ENCODE measurements at places on chromosomes 13 and 19.

DNA sequence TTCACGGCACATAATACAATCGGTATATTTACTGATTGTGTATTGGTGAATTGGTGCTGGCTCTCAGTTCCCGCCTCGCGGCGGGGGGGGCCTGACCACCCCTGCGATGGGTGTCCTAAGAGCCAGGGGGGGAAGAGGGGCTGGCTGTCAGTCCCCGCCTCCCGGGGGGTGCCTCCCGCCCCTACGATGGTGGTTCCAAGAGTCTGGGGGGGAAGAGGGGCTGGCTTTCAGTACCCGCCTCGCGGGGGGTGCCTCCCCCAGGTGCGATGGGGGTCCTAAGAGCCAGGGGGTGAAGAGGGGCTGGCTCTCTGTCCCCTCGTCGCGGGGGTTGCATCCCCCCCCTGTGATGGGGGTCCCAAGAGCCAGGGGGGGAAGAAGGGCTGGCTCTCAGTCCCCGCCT, 2321.8 kb upstream of the PCDH20 start:
- no peak for DNase-seq

GRCh38 chr19:16715611-16716010, 4.0 kb upstream of the NWD1 start:
- no peak for DNase-seq

DNA sequence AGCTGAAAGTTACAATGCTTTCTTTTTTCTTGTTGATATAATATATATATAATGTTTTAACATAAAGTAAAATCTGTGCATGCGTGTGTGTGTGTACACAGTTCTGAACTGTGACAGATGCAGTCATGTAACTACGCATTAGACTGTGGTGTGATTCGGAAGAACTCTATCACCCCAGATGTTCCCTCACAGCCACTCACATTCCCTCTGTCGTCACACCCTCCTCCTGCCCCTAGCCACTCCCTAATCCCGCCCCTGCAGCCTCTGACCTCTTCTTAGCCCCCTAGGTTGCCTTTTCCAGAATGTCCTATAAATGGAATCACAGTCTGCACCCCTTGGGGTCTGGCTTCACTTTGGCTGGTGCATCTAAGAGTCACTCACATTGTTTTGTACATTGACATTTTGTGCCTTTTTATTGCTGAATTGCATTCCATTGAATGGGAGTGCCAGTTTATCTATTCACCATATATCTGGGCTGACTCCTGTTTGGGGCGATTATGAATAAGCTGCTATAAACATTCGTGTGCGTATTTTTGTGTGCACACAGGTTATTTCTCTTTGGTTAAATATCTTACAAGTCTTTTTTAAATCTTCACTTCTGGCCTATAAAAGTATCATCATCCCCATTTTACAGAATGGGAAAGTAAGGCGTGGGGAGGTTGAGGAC, 20.4 kb downstream of the DHRS12 start:
- no peak for DNase-seq

DNA sequence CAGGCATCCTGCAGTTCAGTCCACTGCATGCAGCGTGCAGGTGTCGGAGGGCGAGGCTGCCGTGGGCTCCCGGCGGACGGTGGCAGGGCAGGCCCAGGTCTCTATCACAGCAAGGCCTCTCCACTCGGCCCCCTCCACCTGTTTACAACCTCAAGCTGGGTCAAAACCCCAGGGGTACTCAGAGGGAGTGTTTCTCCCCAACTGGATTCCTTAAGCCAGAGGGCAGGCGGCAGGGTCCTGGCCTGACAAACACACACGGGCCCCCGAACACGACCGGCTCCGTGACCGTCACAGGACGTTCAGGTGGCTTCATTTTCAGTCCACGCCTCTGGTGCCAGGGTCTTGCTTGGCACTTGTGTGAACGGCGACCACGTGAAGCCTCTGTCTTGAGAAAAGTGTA, 23.5 kb downstream of the RASA3 start:
- no peak for DNase-seq

GRCh38 chr19:55261671-55262126, 2.9 kb upstream of the PPP6R1 start:
- no peak for DNase-seq

GRCh38 chr13:41897126-41897525, 63.8 kb downstream of the VWA8 start:
- DNase-seq = no peak

DNA sequence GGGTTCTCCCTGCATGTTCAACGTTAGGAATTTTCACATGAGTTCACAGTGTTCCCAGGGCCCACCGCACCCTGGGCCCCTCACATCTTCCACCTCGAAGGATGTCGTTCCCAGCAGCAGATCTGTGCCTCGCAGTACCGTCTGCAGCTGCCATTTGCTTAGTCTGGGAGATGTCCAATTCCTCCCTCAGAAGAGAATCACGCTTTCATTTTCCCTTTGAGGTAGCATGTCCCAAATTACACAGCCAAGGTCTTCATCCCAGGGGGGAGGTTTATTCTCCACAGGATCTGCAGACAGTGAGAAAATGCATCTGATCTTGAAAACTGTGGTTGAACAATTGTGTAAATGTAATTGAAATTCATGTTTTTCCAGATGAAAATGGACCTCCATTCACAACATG, 150.2 kb downstream of the DCT start:
- DNase-seq = no peak

GRCh38 chr19:56577719-56578602, 10.7 kb downstream of the ZNF470 start:
- DNase-seq = no peak

DNA sequence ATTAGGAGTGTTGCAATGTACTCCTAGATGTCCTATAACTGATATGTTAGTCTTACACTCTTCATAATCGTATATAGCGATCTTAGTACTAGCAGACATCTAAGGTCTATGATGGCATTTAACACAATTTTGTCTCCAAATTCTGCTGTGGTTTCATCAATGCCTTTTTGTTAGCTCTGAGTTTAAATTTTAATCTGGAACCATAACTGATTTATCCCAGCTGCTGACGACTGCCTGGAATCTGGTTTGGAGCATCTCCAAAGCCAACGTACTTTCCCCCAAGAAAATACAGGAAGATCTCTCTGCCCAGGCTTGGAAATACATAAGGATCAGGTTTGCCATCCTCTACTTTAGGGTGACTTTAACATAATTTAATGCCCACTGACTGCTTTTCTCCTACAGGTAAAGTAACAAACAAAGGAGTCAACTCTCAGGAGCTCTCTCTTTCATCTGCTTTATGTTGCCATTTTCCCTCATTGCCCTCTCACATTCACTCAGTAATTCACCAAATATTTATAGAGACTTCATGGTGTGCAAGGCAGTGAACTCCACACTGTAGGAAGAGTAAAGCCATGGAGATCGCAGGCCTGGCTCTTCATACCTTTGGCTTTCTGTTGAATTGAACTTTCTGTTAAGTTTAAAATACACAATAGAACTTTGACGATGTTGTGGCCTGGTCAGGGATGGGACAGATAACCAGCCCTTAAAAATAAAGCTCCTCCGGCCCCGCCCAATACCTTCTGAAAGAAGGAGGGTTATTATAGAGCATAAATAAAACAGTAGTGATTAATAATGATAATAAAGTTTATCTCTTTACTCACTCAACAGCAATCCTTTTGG, 23.3 kb upstream of the SPART start:
- no peak for DNase-seq

- no peak for DNase-seq
These were observed 73.1 kb downstream of the LATS2 start for GRCh38 chr13:20988033-20988908.

DNA sequence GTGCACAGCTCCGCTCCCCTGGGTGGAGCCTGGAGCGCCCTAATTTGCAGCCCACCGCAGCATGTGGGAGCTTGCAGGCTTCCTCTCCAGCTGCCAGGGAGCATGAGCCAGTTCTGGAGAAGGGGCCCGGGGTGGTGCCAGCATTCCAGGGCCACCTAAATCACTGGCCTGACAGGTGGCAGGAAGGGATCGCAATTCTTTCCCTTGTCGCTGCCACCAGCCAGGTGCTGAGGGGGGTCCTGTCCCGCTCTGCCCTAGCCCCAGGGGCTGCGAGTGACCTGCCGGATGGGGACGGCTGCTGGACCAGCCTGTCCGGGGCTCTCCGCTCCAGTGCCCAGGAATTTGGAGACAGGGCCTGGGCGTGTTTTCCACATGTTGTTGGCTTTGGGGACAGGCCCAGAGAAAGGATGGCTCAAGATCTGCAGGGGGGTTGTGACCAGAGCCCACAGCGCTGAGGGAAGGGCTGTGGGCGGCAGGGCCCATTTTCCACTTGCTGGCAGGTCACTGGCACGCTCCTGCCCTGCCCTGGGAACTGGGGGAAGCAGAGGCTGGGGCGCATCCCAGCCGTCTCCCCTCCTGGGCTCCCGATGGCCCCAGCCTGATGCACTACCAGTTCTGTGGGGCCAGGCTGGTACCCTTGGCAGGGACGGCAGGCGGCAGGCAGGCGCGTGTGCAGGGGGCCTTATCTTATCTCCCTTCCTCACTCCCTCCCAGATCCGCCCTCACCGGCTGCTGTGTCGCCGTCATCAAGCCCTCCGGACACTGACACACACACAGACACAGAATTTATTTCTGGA, 9.5 kb downstream of the NDUFA11 start:
- no peak for DNase-seq

- DNase-seq = no peak
These were observed 5.9 kb downstream of the ELL start for GRCh38 chr19:18515959-18516358.

- no peak for DNase-seq
These were observed at the start of gene ARHGEF7 for GRCh38 chr13:111115061-111115964. ARHGEF7 (plus strand) TSS chr13:111115310; CDS start chr13:111115527, 217 bp downstream.

DNA sequence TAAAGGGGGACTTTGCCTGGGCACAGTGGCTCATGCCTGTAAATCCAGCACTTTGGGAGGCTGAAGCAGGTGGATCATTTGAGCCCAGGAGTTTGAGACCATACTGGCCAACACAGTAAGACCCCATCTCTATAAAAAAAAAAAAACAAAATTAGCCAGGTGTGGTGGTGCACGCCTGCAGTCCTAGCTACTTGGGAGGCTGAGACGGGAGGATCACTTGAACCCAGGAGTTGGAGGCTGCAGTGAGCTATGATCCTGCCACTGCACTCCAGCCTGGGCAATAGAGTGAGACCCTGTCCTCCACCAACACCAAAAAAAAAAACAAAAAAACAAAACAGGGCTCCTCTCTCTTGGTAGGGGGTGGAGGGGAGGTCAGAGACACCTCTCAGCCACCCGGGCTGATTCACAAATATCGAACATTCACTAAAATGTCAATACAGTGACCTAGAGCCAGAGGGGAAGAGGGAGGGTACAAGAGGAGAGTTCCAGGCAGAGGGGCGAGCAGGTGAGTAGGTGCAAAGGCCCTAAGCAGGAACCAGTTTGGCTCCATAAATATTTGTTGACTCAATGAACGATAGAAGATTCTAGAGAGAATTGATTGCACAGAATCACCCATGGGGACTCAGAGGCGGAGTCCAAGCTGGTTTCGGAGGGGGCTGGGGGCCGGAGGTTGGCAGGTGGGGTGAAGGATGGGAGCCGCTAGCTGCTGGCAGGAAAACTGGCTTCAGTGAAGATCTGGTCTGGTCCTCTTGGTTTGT, 1.0 kb upstream of the CREB3L3 start:
- no peak for DNase-seq

GRCh38 chr19:58304748-58305064, 471 bp upstream of the ERVK3-1 start:
- no peak for DNase-seq

- DNase-seq = peak; percentile 2
These were observed 106.8 kb upstream of the SPATA13 start for GRCh38 chr13:24053519-24054251.

DNA sequence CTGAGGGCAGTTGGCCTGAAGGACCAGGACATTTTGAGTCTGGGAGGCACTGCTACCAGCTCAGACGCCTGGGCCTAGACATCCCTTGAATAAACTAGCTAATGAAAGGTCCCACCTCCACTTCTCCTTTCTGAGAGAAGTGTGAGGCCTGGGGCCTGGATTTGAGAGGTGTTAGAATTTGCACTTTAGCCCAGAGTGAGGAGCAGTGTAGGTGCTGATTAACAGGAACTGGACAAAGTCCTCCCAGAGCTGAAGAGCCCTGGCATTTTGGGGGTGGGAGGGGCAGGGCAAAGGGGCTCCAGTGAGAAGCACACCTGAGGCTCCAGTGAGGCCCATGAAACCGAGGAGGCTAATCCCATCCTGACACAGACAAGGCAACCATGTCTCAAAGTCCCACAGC, 15.2 kb upstream of the SLC1A5 start:
- DNase-seq = no peak

- no peak for DNase-seq
These were observed 18.9 kb downstream of the SPINT2 start for GRCh38 chr19:38283271-38283670.

- no peak for DNase-seq
These were observed 2.0 kb downstream of the PPP6R1 start for GRCh38 chr19:55256562-55257460.

GRCh38 chr13:38617936-38618335, 68.9 kb upstream of the FREM2 start:
- no peak for DNase-seq

DNA sequence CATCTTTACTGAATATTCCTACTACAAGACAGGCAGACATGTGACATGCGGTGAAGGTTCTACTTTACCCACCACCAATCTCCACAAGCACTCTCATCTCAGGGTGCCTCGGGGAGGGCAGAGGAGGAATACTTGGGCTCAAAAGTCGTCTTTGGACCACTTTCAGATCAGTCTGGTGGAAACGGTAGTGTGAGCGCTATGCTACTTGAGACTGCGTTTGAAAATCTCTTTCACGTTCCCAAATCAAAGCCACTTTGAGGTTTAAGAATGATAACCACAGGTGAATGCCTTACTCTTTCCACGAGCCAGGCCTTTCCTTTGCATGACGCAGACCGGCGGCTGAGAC, 1.5 kb upstream of the SOX1 start:
- no peak for DNase-seq

- DNase-seq = no peak
These were observed 11.8 kb upstream of the SELENOW start for GRCh38 chr19:47766670-47767069.

DNA sequence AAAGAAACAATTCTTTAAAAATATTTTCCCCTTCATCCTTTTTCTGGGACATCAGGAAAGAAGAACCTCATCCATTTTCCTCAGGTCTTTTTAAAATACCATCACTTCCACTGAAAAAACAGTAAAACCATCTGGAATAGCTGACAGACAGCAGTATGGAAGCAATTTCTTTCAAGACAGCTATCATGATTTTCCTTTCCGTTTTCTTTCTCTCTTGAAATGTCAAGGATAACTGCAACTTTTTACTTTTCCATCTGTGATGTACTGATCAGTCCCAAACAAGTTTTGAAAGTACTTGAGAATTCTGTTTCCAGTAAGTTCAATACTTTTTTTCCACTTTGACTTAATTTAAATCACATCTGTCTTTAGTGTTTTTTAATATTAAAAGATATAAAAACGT, 211.2 kb downstream of the LHFPL6 start:
- DNase-seq = no peak

All from activated CD4-positive, alpha-beta T cell treated with anti-CD3 and anti-CD28 coated beads, Interleukin-2, amount 50 U/mL, for 24 hours (primary cell).